ENCODE measurements at places on chromosomes 13 and 19. TPM values are rescaled to one million over a fixed set of nuclear protein-coding genes. Genes with fewer than 3 reads are reported as not detected.
A peak's percentile ranks its signal among the peaks of the same experiment; 100 is the strongest.

CHST8 gene
- 2.7 TPM for total RNA-seq

DCLK1 gene
- 3.9 TPM for total RNA-seq

ZNF627 gene
- 17.8 TPM for total RNA-seq

S1PR4 gene
- 0.14 TPM for total RNA-seq

CAPS gene
- total RNA-seq, result 27.9 TPM

DNA sequence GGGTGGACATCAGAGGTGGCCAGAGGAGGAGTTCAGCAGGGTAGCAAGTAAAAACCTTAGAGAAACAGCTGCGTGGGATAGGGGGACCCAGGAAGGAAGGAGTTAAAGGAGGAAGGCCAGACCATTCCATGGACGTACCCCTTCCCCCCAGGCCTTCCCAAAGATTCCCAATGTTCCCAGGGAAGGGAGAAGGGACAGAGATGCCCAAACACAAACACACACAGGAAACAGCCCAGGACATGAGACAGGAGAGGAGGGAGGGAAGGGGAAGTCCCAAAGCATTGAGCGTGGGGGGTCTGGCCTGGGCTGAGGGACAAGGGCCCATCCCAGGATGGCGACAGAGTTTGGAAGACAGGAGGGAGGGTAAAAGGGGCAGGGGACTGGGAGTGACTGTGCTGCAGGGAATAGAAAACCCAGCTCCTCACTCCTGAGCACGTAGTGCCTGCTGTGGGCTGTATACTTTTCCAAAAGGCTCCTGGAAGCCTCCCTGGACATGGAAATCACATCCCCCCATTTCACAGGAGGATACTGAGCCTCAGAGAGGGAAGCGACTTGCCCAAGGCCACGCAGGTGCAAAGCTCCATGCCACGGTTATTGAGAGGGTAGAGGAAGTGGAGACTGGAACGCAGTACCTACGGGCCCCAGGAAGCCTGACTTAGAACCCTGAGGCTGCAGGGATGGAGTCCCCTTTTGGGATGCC lies 1.1 kb downstream of the SYDE1 start:
- H3K36me3 ChIP-seq, result no peaks in the 10 kb centered on the region
- H3K27ac ChIP-seq, result peak overlapping the region; percentile 89
- peak overlapping the region; percentile 63 for H3K4me3 ChIP-seq
- no peaks in the 10 kb centered on the region for H3K27me3 ChIP-seq
- no peaks in the 10 kb centered on the region for H3K4me1 ChIP-seq
- DNase-seq, result no peak

GRCh38 chr19:38691938-38692457 lies 44.5 kb downstream of the ACTN4 start:
- no peaks in the 10 kb centered on the region for H3K27me3 ChIP-seq
- no peaks in the 10 kb centered on the region for H3K4me1 ChIP-seq
- DNase-seq, result no peak
- no peaks in the 10 kb centered on the region for H3K36me3 ChIP-seq
- peak overlapping the region; percentile 72 for H3K27ac ChIP-seq

DNA sequence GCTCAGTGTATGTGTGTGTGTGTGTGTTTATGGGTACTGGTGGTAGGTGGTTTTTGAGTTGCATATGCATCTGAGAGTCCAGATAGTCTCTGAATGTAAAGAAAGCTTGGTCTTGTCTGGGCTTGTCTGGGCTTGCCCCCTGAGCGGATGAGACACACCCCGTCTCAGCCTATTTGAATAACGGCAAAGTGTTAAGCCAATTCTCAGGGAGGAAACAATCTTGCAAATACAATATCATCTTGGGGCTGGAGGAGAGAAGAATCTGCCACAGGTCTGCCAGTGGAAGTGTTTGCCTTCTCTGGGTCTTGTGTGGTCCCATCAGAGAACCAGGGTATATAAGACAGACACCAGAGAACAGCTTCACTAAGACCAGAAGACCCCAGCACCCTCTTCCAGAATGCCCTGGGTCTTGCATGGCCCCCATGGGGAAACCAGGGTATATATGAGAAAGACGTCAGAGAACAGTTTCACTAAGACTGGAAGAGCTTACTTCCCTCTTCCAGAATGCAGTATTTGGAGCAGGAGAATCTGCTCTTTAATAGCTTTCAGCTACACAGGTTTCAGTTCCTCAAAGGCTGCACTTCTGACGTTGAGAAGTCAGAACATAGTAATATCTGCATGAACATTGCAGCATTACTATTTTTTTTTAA lies 13.3 kb downstream of the CD70 start:
- H3K4me3 ChIP-seq, result no peak overlapping the region
- H3K36me3 ChIP-seq, result no peaks in the 10 kb centered on the region
- DNase-seq, result no peak
- H3K4me1 ChIP-seq, result no peaks in the 10 kb centered on the region
- no peaks in the 10 kb centered on the region for H3K27me3 ChIP-seq

DNA sequence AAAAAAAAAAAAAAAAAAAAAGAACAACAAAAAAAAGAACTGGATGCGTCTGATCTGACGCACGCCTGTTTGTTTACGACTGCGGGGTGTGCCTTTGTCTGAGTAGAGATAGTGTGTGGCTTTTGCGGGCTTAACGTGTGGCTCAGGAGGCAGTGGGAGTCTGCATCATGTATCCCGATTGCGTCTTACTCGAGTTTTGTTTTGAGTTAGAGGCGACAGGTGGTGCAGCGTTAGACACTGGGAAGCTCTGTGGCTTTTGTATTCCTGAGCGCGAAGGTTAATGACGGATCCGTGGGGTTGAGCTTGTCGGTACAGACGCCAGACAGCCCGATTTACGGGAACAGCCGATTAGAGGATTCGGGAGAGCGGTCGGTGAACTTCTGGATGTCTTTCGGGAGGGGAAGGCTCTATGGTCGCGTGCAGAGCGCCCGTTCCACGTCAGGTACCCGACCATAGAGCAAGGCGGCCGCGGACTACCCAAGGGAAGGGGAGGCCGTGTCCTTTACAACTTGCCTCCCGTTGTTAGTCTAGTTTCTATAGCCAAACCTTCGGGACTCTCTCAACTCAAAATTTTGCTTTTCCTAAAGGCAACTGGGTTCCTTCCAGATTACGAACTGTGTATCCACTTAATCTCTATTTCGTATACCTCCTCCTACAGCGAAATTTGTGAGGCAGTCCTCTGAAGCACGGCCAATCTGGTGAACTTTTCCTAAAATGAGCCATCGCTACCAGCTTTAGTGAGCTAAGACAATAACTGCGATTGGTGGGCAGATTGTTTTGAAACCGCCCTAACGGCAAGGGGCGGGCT lies 926 bp upstream of the HNRNPUL1 start:
- no peaks in the 10 kb centered on the region for H3K27me3 ChIP-seq
- H3K4me1 ChIP-seq, result peaks cover 19% of the 10 kb centered on the region
- H3K27ac ChIP-seq, result peak overlapping the region; percentile 98
- peak overlapping the region; percentile 56 for H3K4me3 ChIP-seq

DNA sequence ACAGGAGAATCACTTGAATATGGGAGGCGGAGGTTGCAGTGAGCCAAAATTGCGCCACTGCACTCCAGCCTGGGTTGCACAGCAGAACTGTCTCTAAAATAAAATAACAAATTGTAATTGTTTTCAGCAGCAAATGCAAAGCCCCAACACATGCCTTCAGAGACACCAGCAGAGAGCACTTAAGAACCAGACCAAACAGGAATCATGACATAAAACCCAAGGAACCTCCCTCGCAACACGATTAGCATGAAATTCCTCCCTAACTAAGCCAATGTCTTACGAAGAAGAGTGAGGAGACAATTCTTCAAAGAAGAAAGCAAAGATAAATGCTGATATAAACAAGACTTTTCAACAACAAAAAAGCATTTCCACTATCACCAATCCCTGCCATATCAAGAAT lies 40.1 kb downstream of the PSPC1 start:
- H3K4me3 ChIP-seq, result no peak overlapping the region
- no peak overlapping the region for H3K27ac ChIP-seq
- no peaks in the 10 kb centered on the region for H3K27me3 ChIP-seq
- no peak for DNase-seq

GRCh38 chr19:7083076-7083956 lies 13.8 kb downstream of the ZNF557 start:
- H3K4me3 ChIP-seq, result no peak overlapping the region
- H3K27ac ChIP-seq, result no peak overlapping the region
- peaks cover 60% of the 10 kb centered on the region for H3K36me3 ChIP-seq

- no peaks in the 10 kb centered on the region for H3K36me3 ChIP-seq
- H3K27me3 ChIP-seq, result no peaks in the 10 kb centered on the region
- no peak for DNase-seq
- no peak overlapping the region for H3K4me3 ChIP-seq
These were observed 3.1 kb upstream of the OLFM2 start for GRCh38 chr19:9939301-9939913.

DNA sequence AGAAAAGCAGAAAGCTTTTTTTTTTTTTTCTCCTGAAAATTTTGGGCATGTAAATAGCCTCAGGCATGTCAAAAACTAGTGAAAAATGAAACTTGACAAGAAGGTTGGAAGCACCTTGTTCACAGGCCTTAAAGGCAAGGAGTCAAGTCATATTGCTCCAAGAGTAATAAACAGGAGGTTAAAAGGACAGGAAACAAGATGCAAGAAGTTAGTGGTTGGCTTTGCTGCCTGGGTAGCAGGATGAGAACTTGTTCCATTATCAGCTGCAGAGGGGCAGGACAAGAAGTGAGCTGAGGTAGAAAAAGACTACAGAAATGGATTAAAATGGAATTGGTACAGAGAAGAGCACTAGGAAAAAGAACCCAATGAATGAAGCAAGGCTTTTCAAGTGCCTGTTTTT lies 242.6 kb downstream of the DCT start:
- DNase-seq, result no peak
- H3K4me3 ChIP-seq, result no peak overlapping the region
- no peaks in the 10 kb centered on the region for H3K4me1 ChIP-seq

GRCh38 chr19:2385053-2385721 lies 25.1 kb downstream of the TMPRSS9 start:
- DNase-seq, result peak; percentile 70
- H3K36me3 ChIP-seq, result no peaks in the 10 kb centered on the region
- no peaks in the 10 kb centered on the region for H3K4me1 ChIP-seq
- H3K27me3 ChIP-seq, result no peaks in the 10 kb centered on the region
- H3K4me3 ChIP-seq, result peak overlapping the region; percentile 15

- H3K27ac ChIP-seq, result no peak overlapping the region
- no peak for DNase-seq
- no peak overlapping the region for H3K4me3 ChIP-seq
- H3K4me1 ChIP-seq, result no peaks in the 10 kb centered on the region
These were observed 14.8 kb upstream of the MTUS2 start for GRCh38 chr13:28805193-28805819.

- no peak overlapping the region for H3K27ac ChIP-seq
- H3K27me3 ChIP-seq, result no peaks in the 10 kb centered on the region
- H3K36me3 ChIP-seq, result no peaks in the 10 kb centered on the region
These were observed 114.9 kb downstream of the RFC3 start for GRCh38 chr13:33932769-33933406.

- no peak for DNase-seq
- no peaks in the 10 kb centered on the region for H3K4me1 ChIP-seq
- no peaks in the 10 kb centered on the region for H3K27me3 ChIP-seq
- H3K4me3 ChIP-seq, result peak overlapping the region; percentile 2
- H3K36me3 ChIP-seq, result no peaks in the 10 kb centered on the region
These were observed 30.5 kb downstream of the ZNF146 start for GRCh38 chr19:36245210-36246005.

DNA sequence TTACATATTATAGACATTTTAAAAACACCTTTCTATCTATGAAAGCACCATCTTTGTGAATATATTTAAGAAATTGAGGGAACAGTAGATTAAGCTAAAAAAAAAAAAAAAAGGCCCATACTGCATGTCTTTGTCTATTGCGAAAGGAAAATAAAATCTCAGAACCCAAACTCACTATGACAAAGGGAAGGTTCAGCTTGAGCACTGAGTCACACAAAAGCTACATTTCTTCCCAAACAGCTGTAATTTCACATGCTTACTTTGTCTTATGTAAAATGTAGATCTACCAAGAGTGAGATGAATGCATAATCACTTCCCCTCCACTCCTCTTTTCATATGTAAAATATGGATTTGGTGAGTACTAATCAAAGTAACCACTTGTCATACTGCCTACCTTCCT lies 640.1 kb upstream of the KLF12 start:
- no peak overlapping the region for H3K27ac ChIP-seq
- no peak overlapping the region for H3K4me3 ChIP-seq
- no peak for DNase-seq

DNA sequence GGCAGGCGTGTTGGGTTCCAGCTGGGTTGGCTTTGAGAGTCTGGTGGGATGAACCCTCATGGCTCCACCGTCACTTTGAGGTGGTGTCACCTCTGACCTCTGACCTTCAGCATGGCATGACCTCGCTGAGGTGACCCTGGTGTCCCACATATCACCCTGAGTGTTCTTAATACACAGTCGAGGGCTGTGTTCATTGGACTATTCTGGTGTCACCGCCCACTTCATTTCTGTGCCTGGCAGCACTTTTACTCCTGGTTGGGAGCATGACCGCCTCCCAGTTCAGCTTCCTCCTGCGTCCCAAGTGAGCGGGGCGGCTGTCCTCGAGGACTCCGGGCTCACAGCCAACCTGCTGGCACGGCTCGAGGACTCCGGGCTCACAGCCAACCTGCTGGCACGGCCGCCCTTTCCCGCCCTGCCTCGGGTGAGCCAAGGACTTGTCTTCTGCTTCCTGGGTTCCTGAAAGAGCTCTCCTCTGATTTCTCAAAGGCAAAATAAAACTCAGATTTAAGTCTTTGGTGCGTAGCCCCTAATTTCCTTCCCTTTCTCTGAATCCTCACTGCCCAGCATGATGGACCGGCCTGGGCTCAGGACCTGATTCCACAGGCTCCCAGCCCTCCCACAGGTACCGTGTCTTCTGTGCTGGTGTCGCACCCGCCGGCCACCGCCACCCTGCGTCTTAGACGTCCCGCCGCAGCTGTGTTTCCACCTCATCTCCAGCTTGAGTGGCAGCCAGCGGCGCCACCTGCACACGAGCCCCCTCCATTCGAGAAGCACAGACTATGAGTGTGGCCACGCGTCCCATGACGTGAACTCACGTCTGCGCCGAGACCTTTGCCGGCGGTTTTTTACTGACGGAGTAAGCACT lies 10.4 kb downstream of the ATP4B start:
- no peaks in the 10 kb centered on the region for H3K4me1 ChIP-seq
- H3K27ac ChIP-seq, result peak overlapping the region; percentile 2
- peak; percentile 92 for DNase-seq
- no peaks in the 10 kb centered on the region for H3K36me3 ChIP-seq
- no peaks in the 10 kb centered on the region for H3K27me3 ChIP-seq

DNA sequence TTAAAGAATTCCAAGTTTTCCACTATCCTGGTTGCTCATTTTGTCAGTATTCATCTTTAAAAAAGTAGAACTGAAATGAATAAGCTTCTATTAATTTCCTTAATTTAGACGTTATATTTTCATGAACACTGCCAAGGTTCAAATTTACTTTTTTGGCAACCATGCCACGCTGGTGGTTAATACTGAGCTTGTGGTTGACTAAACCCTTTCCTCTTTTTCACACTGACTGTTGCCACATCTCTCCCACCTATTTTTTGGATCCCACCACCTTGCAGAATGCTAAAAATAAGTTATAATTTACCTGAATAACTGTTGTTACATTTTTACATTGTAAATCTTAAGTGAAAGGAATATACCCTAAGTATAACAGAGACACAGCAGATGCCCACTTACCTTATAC lies 45.0 kb downstream of the FLT3 start:
- no peaks in the 10 kb centered on the region for H3K36me3 ChIP-seq
- H3K4me1 ChIP-seq, result no peaks in the 10 kb centered on the region
- no peak overlapping the region for H3K27ac ChIP-seq
- DNase-seq, result no peak
- peaks cover 2% of the 10 kb centered on the region for H3K27me3 ChIP-seq
- no peak overlapping the region for H3K4me3 ChIP-seq

- no peak overlapping the region for H3K27ac ChIP-seq
- DNase-seq, result no peak
- no peaks in the 10 kb centered on the region for H3K4me1 ChIP-seq
- no peaks in the 10 kb centered on the region for H3K36me3 ChIP-seq
These were observed 39.6 kb upstream of the KLF12 start for GRCh38 chr13:74173822-74174221.

Measured in prostate gland (tissue), 2 donors.